ENCODE measurements at places on chromosomes 3 and 15.

DNA sequence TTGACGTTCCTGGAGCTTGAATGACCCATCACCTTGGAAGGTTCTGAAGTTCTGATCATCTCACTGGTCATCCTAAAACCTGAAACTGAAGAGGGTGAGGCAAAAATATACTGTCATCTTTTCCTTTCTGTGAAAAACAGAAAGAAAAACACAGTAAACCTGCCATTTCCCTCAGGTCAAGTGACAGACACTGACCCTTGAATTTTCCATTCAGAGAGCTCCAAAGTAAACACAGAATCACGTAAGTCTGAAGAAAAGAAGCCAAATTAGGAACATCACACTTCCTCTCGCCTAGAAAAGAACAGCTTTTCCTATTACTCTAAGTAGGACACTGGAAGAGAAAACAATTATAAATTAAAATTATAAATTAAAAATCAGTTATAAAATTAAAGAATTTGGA is 78.7 kb upstream of the TGFBR2 start:
- no peak for DNase-seq

DNA sequence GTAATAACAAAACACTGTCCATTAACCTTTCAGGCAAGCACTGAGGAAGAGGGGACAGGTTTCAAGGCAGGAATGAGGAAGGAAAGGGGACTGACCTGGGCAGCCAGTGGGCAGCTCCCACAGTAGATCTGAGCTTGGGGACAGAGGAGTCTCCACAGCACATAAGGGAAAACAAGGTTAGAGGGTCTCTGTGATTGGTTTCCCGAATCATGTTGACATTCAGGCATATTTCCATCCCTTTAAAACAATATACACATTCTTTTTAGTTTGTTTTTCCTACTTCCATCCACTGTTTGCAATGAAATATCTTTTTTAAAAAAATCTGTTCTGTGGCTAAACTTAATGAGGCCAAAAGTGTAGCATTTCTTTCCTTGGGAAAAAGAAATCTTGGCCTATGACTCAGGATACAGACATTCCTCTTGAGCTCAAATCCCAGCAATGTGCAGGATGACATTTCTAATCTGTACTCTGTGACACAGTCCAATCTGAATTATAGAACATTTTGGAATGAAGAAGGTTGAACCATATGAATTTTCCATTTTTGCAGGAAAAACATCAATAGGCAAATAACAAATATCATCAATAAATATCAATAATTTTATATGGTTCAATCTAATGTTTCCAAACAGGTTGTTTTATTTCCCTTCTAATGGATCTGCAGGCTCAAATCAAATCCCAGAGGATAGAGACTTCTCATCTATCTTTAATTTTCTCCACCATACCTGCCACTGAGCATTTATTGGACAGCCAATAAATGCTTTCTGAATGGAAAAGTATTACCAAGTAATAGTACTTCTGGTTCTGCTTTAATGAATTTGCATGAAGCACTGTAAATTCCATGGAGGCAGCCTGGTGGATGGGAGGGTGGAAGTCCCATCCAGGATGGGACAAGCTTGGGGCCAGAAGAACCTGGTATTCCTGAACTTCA is 54.1 kb downstream of the ITGB5 start:
- DNase-seq: no peak

GRCh38 chr15:75455424-75455981 is 4.0 kb upstream of the SIN3A start:
- DNase-seq: no peak

GRCh38 chr3:127221037-127221436 is 28.1 kb downstream of the PRR23E start:
- no peak for DNase-seq

- no peak for DNase-seq
Measured at GRCh38 chr3:122936335-122936734, 91.2 kb downstream of the SEMA5B start.

- no peak for DNase-seq
Measured at GRCh38 chr3:131803113-131803512, 231.7 kb downstream of the CPNE4 start.

- no peak for DNase-seq
Measured at GRCh38 chr15:43969802-43970375, 143.1 kb downstream of the WDR76 start.

GRCh38 chr15:33086500-33087121 is 107.9 kb downstream of the FMN1 start:
- DNase-seq: no peak

DNA sequence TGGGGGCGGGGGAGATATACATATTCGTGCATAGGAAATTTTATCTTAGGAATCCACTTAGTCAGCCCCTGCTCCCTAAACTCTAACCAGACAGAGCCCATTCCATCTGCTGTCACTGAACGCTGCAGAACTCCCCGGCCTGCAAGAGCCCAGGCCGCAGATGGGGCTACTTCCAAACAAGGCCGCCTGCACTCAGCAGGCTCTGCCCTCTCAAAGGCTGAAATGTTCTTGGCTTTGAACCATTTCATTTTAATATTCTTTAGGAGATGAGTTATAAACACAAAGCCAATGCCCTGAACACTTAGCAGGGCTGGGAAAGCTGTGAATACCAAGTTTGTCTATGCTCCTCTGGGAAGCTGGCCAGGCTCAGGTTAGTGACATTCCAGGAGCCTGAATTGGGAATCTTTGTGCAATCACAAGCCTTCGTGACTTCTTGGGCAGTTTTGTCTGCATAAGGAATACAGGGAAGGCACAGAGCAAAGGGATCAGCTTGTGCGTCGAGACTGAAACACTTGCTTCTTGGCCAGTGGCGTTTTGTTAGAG is 65.0 kb downstream of the SYNM start:
- no peak for DNase-seq

GRCh38 chr3:94673876-94674275 is 611.0 kb downstream of the NSUN3 start:
- DNase-seq: no peak

- no peak for DNase-seq
Measured at GRCh38 chr15:49415638-49416037, 7.4 kb upstream of the FGF7 start.

GRCh38 chr3:164024786-164025185 is 1053.5 kb downstream of the SI start:
- DNase-seq: no peak

GRCh38 chr15:101203607-101204189 is 48.1 kb downstream of the CHSY1 start:
- no peak for DNase-seq

- DNase-seq: no peak
Measured at GRCh38 chr3:134742202-134742601, 52.9 kb upstream of the EPHB1 start.

DNA sequence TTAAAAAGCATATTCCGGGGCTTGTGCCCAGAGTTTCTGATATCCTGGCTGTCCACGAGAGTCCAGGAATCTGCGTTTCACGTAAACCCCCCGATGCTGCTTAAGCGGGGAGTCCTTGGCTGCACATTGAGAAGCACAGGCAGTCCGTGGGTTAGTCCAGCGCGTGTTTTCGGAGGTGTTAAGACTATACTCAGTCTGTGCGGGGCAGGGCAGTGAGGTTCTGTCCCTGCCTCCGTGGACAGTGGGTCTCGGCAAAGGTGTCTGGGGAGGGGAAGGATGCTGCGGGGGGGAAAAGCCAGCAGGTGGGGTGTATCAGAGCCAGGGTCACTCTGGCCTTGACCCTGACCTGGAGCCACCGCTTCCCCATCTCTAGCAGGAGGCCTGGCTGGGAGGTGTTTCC is 106.2 kb downstream of the TMEM266 start:
- no peak for DNase-seq

DNA sequence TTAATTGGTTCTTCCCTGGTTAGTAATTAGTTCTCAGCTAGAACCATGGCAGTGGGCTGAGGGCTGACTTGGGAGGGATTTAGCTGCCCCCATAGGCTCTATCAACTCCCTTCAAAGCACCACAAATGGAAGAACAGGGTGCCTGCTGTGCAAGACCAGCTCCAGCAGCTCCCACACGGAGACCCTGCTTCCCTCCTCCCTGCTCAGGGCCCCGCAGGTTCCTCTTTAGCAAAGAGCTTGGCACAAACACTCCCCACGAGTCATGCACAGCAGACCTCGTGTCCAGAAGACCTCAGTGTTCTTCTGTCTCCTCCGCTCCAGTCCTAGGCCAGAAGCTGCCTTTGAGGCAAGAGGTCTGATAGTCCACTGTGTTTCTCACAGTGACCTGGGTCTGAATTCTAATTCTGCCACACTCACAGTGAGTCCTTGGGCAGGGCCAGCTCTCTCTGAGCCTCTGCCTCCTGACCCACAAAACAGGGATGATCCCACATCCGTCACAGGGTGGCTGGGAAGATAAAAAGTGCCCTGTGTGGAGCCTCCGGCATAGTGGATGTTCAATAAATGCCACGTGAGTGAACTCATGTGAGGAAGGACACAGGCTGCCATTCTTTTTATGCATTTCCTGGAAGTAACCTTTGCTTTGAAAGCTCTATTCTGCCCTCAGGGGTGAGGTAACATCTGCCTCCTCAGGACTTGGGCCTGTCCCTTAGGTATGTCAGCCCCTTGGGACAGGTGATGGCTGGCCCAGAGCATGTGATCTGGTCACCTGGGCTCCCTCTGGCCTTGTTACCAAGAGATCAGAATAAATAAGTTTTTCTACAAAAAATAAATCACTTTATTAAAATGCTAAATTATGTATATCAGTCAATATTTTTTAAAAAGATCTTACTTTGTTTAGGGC is 7.6 kb downstream of the RAB6B start:
- no peak for DNase-seq

DNA sequence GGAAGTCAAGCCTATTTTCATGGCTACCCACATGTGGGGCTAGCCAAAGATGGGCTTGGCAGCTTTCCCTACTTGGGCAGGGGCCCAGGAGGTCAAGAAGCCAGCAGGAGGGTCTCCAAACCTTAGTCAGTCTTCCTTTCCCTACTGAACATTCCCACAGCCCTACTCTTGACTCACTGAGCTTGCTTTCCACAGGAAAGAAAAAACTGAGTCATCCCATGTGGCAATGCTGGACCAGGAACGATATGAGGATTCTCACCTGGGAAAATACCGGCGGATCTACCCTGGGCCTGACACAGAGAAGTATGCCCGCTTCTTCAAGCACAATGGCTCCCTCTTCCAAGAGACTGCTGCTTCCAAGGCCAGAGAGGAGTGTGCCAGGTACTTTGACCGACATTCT is 3.7 kb upstream of the NGRN start:
- DNase-seq: no peak

DNA sequence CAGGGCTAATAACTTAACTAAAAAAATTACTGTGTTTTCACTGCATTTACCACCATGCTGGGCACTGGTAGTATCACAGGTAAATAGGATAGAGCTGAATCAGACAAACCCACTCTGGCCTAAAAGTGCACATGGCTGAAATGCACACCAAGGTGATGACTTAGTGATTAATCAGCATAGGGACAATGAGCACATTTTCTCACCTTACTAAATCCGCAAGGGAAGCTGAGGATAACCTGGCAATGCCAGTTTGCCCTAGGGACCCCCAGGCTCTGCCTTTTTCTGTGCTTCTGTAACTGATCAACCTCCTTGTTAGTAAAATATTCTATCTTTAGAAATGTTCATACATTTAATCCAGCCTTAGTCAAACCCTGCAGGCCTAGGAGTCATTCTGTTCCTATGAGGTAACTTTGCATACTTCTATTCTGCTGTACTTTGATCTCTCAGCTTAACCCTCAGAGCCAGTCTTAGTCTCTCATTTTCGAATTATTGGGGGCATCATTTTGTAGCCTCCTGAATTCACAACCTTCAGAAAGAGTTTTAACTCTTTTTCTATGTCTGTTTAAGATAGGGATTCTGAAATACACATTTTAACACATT is 562.9 kb upstream of the KCNMB2 start:
- DNase-seq: no peak

DNA sequence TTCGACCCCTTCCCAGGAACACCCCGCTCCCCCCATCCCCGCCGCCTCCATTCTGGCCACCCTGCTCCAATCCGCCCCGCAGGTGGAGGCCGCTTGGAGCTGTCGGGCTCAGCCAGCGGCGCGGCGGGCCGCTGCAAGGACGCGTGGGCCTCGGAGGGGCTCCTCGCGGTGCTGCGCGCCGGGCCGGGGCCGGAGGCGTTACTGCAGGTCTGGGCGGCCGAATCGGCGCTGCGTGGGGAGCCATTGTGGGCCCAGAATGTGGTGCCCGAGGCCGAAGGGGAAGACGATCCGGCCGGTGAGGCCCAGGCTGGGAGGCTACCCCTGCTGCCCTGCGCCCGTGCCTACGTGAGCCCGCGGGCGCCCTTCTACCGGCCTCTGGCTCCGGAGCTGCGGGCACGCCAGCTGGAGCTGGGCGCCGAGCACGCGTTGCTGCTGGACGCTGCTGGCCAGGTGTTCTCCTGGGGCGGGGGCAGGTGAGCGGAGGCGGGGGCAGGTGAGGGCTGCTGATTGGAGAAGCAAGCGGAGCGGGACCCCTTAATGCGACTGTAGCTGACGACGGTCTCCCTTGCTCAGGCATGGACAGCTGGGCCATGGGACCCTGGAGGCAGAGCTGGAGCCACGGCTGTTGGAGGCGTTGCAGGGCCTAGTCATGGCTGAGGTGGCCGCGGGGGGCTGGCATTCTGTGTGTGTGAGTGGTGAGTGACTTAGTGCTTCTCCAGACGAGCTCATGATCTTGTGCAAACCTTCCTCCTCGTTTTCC is 2.5 kb downstream of the RCCD1 start:
- DNase-seq: no peak

DNA sequence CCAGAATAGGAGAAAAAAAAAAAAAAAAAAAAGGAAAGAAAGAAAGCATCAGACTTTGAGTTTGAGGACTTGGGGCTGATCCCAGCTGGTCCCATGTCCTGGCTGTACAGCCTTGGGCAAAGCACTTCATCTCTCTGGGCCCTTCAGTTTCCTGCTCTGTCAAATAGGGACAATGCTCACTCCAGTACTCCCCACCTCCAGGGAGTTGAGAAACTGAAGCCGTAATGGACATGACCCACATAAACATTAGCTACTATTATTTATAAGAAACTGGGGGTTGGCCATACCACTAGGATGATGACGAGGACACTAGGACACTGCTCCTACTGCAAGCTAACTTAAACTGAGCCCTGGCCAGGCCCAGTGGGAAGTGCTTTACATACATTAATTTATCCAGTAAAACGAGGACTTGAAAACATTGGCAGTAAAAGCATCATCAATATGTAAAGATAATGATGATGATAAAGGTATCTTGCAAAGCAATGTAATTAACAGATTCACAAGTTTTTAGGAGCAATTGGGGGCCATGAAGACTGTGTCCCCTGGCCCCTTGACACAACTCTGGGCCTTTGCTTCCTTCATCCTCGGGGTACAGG is 22.9 kb upstream of the SMAD6 start:
- DNase-seq: no peak

GRCh38 chr3:114336122-114336697 is 42.4 kb downstream of the TIGIT start:
- no peak for DNase-seq

DNA sequence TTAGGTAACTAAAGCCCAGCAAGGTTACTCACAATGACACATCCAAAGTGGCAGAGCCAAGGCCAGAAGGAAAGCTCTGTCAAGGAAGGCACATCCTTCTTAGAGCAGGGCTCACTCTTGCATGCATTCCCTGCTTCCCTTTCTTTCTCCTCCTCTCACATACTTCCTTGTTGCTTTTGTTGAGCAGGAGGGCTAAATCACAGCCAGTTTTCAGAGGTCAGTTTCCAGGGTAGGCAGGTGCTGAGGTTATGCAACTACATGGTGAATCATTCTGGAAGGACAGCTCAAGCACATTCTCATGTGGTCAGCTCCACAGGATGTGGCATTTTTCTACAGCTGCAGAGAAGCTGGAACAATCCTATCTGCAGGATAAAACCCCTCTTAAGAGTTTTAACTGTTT is 275.6 kb downstream of the ZNF621 start:
- no peak for DNase-seq

Data from keratinocyte (primary cell).